ENCODE measurements at places on chromosomes 16 and 17.
A peak's percentile ranks its signal among the peaks of the same experiment; 100 is the strongest.

DNA sequence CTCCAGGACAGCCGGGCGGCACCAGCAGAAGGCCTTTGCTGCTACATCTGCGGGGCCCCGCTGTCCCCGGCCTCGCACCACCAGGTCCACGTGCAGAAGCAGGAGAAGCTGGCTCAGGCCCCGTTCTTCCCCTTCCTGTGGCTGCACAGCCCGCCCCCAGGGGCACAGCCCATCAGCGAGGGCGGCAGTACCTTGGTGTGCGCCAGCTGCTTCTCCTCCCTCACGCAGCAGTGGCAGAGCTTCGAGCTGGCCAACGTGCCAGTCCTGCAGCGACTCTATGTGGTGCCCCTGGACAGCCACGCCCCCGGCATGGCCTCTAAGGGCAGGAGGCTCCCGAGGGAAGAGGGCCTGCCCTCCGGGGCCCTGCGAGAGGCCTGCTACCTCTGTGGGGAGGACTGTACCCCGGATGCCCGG lies 58.3 kb upstream of the CIBAR2 start:
- no peak for DNase-seq

DNA sequence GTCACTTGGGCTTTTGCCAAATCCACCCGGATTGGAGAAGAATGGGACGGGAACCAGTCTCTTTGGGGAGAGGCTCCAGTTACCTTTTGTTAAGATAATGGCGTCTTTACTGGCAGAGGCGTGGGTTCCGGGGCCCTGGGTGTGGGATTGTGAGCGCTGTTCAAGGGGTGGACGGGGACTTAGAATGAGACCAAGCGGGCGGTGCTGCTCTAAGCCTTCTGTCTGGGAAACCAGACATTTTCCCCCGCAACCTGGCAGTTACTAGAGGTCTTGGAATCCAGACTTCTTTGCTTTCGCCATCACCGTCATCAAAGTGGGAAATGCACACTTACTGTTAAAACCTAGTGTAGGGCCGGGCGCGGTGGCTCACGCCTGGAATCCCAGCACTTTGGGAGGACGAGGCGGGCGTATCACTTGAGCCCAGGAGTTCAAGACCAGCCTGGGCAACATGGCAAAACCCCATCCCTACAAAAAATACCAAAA lies 706 bp downstream of the TEN1 start:
- DNase-seq, result no peak

GRCh38 chr16:27689711-27690110 lies 139.8 kb downstream of the KATNIP start:
- no peak for DNase-seq

GRCh38 chr17:77242118-77242851 lies 101.5 kb downstream of the SEC14L1 start:
- no peak for DNase-seq

DNA sequence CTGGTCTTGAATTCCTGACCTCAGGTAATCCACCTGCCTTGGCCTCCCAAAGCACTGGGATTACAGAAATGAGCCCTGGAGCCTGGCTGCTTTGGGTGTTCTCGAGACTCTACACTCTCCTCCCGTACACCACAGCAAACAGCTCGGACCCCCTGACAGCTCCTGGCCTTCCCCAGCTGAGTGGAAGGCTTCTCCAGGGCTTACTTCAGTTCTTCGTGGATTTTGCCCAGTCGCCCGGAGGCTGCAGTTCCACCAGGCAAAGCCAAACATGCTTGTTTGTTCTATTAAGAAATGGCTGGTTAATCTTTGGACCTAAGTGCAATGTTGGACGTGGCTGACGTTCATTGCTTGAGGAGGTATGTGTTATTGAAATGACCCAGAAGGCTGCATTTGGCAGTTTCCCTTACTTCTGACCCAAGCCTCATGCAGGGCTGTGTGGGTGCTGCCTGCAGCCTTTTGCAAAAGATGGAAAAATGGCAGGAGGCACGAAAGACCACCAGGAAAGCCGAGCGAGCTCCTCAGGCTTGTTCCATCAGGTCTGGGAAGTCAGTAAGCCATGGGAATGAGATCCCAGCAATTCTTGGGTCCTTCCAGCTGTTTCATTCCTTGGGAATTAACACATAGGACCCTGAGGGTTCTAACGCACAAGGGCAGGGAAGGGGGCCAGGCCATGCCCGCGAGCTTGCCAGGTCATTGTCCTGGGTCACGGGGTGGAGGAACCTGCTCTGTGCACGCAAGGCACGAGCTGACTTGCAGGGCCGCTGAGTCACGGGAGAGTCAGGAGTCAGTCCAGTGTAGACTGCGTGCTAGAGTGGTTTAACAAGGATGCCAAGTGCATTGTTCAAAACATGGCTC lies 23.9 kb upstream of the KLHDC4 start:
- DNase-seq, result no peak

- peak; percentile 20 for DNase-seq
These were observed at the start of gene MTSS2 for GRCh38 chr16:70685938-70686375. TSS of gene MTSS2 (minus strand) at chr16:70686053. CDS start at chr16:70685791, 262 bp downstream.

- no peak for DNase-seq
These were observed 44.7 kb downstream of the HS3ST3A1 start for GRCh38 chr17:13557077-13557476.

DNA sequence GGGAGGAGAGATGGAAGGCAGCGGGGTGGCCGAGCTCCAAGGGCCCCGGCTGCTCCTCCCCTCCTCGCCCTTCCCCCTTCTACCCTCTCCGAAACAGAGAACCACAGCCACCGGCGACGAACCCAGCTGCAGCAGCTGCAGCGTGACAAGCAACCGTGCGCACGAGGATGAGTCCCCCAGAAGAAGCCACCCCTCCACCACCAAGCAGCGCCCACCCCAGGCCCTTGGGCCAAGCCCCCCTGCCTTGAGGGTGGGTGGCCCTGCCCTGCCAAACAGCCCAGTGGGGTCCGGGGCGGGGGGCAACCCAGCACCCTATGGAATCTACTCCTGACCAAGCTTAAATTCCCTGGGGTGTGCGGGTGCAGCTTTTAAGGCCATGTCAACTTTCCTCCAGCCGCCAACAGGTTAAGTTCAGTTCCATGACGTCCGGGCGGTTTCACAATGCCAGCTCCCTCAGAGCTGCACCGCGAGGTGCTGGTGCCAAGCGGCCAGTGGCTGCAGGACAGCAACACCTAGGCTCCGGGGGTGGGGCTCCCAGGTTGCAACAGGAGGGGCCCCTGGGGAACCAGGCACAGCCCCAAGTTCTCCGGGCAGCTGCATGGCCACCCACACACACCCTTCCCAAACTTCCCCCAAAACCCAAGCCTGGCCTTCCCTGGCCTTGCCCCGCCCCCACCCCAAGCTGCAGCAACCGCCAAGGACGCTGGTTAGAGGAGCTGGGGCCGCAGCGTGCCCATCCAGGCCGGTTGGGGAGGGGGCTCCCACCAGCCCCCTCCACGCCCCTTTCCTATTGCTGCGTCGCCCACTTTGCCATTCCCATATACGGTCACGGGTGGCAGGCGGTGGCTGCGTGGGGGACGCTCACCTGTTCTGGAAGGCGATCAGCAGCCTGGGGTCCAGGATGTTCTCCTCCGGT lies 2.0 kb downstream of the CBX4 start:
- DNase-seq, result peak; percentile 53

DNA sequence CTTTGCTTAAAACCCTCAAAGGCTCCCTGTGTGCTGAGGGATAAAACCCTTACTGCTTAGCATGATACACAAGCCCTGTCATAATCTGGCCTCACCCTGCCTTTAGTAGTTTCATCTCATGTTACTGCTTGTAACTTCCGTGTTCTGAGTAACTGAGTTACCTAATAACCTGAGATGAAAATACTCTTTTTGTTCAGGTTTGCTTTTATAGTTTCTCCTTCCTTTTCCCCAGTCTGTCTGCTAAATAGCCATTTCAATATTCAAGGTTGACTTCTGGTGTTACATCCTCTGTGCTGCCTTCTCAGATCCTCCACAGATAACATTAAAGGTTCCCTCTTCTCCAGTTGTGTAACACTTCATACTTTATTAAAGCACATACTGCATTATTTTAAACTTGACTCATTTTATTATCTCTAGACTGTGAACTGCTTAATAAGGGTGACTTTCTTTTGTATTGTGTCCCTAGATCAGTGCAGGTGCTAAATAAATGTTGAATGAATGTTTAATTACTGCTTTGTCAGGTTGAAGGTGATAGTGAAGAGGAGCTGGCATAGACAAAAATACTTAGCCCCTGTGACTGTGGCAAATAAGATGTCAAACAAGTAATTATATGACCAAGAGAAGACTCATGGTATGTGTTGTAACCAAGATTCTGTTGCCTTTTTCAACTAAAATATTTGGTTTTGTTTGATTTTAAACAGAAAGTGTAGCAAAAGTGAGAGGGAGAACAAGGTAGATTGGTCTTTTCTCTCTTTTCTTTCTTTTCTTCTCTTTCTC lies 47.8 kb downstream of the NFAT5 start:
- no peak for DNase-seq

- no peak for DNase-seq
These were observed 144.5 kb downstream of the CDH11 start for GRCh38 chr16:64977206-64977920.

- no peak for DNase-seq
These were observed 37.3 kb downstream of the PTRH2 start for GRCh38 chr17:59669944-59670343.

DNA sequence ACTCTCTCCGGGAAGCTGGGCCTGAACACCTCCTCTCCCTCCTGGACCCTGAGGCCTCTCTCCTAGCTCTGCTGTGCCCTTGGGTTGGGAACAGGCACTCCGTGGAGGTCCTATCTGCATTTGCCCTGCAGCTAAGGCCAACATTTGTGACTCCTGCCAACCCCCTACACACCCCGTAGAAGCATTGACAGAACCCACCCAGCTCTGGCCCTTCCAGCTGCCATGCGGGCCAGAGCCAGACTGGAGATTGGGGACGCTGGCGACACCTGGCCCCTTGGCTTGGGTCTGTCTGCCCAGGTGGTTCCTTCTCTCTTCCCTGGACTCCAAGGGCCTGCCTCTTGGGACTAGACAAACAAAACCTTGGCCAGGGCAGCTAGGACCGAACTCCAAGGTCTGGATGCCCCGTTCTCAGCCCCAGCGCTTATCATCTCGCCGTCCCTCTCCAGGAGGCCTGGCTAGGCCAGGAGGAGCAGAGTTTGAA lies 644 bp upstream of the RHBDF2 start:
- no peak for DNase-seq

DNA sequence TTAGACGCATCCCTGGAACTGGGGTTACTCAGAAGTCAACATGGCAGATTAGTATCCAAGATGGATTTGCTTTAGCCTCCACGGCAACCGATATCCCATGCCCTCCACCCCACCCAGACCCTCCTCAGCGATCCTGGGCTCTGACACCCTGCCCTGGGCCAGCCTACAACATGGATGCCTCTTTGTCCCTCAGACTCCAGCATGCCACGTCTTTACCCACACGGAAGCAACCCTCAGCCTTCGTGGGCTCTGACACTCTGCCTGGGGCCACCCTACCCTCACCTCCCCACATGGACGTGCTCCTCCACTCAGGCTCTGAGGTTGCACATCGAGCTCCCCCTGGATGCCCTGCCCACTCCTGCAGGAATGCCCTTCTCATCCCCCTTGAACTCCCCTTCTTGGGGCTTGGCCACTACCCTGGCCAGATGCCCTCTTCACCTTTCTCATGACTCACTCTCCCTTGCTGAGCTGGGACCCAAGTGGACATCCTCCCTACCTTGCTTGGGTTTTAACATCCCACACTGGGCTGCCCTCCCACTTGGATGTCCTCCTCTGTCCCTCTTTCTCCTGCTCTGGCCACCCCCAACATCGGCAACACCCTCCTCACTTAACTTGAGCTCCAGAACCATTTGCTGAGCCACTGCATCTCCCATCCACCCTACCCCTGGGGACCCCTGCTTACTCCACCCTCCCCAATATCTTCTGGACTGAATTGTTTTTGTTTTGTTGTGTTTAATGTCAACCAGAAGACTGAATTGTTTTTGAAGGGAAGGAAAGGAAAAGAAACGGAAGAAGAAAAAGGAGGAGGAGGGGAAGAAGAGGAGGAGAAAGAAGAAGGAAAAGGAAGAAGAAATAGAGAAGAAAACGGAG lies 18.3 kb upstream of the TMEM92 start:
- DNase-seq, result no peak

- DNase-seq, result no peak
These were observed 179.7 kb downstream of the RBFOX3 start for GRCh38 chr17:79431175-79431574.

GRCh38 chr17:9108146-9108545 lies 86.8 kb downstream of the NTN1 start:
- DNase-seq, result no peak

- no peak for DNase-seq
These were observed 45.3 kb downstream of the NF1 start for GRCh38 chr17:31140111-31140510.

GRCh38 chr17:58329810-58330537 lies 1.4 kb upstream of the TSPOAP1 start:
- DNase-seq, result no peak

- no peak for DNase-seq
These were observed 45.7 kb upstream of the TANC2 start for GRCh38 chr17:62920300-62920699.

GRCh38 chr17:17535957-17536356 lies 39.8 kb upstream of the RASD1 start:
- no peak for DNase-seq

DNA sequence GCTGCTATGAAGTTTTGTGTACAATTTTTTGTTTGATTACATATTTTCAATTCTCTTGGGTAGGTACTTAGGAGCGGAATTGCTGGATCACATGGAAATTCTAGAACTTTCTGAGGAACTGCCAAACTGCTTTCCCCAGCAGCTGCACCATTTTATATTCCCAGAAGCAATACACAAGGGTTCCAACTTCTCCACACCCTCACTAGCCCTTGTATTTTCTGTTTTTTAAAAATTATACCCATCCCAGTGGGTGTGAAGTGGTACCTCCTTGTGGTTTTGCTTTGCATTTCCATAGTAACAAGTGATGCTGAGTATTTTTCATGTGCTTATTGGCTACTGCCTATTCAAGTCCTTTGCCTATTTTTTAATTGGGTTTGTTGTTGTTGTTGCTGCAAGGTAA lies 20.9 kb downstream of the NACA2 start:
- peak; percentile 21 for DNase-seq

- no peak for DNase-seq
These were observed 30.4 kb upstream of the PITPNA start for GRCh38 chr17:1592751-1593629.

DNA sequence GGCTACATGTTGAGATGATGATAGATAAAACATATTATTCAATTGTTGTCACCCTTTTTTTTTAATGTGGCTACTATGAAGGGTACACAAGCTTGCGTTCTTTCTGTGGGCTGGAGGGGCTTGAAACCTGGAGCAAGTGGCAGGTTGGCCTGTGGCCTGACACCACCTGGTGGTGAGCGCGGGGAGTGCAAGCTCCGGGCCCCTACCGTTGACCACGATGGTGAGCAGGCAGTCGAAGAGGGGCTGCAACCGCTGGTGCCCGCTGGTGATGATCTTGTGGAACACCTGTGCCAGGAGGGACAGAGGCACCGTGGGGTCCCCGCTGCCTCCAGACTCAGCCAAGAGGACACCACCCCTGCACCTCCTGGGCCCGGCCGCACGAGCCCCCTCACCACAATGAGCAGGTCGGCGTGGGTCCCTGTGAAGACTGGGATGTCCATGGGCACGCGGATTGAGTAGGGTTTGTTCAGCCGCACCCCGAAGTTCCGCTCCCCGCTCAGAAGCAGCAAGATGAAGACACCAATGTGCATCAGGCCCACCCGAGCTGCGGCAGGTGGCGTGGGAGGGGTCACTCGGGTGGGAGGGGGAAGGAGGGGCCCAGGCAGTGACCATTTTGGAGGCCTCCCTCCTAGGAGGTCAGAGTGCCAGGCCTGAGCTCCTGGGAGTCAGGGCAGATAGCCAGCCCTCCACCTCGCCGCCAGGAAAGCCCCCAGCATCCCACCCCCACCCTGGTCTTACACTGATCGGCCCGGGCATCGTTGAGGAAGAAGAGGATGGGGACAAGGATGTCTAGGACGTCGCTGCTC lies 14.4 kb downstream of the HID1 start:
- peak; percentile 32 for DNase-seq

- no peak for DNase-seq
These were observed 87.4 kb upstream of the CBX4 start for GRCh38 chr17:79926605-79927135.
